ENCODE measurements at places on chromosomes 3 and 15.

DNA sequence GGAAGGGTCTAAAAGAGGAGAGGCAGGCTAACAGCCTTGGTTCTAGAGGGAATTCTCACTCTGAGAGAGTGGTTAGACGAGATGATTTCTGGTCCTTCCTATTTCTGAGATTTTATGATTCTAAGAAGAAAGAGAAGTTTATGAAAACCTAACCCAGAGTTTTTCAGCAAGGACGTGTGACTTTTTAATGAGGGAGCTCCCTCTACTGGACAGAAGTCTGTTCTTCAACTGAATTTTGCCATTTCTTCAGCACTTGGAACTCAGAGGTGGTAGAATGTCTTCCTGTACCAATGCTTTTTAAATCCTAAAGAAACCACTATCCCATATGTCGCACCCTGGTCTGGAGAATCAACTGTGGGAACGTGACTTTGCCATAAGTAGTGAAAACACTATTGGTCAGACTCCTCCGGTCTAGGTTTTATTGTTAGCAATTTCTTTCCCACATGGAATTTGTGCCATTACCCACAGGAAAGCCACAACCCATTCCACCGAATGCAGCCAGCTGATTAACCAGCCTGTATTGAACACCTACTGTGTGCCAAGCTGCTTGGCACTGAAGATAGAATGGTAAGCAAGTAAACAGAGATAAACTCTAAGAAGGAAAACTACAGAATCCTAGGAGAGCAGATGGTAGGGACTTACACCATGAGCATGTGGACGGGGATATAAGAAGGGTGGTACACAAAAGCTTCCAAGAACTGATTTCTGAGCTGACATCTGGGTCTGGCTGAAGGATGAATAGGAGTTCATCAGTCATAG is 199.5 kb upstream of the LMCD1 start:
- DNase-seq: peak; percentile 14

GRCh38 chr3:182139627-182140357 is 428.1 kb downstream of the SOX2 start:
- DNase-seq: peak; percentile 73

GRCh38 chr3:161388855-161389254 is 17.5 kb upstream of the SPTSSB start:
- no peak for DNase-seq

DNA sequence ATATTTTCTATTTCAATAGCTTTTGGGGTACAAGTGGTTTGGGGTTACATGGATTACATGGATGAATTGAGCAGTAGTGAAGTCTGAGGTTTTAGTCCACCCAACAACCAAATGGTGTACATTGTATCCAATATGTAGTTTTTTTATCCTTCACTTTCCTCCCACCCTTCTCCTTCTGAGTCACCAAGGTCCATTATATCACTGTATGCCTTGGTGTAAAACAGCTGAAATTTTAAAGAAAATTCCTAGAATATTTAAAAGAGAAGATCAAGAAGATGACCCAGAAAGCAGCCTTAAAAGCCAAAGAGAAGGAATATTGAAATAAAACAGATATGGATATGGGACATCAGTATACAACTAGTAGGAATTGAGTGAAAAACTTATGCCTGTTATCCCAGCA is 204.2 kb upstream of the COL8A1 start:
- no peak for DNase-seq

- DNase-seq: no peak
These were observed 92.2 kb upstream of the TNFAIP8L3 start for GRCh38 chr15:51186891-51187290.

- no peak for DNase-seq
These were observed 91.6 kb downstream of the FLNB start for GRCh38 chr3:58099865-58100264.

DNA sequence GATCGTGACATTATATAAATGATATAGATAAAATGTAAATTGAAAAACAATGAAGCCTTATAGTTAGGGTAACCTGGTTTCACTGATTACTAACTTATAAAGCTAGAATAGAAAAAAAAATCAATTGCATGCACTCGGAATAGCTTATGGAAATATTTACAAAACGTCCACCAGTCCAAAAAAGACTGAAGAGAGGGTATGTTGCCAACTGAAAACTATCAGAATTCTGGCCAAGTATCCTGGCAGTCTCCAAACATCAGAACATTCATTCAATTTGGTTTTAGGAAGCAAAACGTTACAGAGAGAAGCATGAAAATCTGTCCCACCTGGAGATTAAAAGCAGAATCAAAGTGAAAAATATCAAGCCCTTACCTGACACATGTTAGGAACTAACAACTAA is 892.4 kb downstream of the ROBO1 start:
- DNase-seq: peak; percentile 71

GRCh38 chr3:179768080-179768479 is 115.2 kb downstream of the USP13 start:
- DNase-seq: peak; percentile 65

- DNase-seq: no peak
These were observed 166.1 kb downstream of the PYDC2 start for GRCh38 chr3:191627064-191627463.

- DNase-seq: no peak
These were observed 103.2 kb downstream of the CHL1 start for GRCh38 chr3:299590-300301.

DNA sequence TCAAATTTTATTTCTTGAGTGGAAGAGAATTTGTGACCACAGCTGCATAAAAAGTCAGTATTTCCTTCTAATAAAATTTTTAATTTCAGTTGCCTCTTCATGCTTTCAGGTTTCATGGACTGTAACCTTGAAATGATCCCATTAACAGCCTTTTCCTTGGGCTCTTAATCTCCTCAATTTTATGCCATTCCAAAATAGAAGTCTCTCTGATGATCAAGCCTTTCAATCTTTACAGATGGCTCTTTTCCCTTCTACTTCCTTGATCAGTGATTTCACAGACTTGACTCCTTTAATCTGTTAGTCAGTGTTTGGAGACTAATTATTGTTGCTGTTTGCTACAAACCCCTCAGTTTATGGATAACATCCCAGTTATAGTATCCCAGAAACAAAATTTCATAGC is 11.9 kb downstream of the TSC22D2 start:
- no peak for DNase-seq

GRCh38 chr3:178457511-178457910 is 78.7 kb upstream of the KCNMB2 start:
- no peak for DNase-seq

- no peak for DNase-seq
These were observed 4.8 kb upstream of the MORC1 start for GRCh38 chr3:109122690-109123089.

DNA sequence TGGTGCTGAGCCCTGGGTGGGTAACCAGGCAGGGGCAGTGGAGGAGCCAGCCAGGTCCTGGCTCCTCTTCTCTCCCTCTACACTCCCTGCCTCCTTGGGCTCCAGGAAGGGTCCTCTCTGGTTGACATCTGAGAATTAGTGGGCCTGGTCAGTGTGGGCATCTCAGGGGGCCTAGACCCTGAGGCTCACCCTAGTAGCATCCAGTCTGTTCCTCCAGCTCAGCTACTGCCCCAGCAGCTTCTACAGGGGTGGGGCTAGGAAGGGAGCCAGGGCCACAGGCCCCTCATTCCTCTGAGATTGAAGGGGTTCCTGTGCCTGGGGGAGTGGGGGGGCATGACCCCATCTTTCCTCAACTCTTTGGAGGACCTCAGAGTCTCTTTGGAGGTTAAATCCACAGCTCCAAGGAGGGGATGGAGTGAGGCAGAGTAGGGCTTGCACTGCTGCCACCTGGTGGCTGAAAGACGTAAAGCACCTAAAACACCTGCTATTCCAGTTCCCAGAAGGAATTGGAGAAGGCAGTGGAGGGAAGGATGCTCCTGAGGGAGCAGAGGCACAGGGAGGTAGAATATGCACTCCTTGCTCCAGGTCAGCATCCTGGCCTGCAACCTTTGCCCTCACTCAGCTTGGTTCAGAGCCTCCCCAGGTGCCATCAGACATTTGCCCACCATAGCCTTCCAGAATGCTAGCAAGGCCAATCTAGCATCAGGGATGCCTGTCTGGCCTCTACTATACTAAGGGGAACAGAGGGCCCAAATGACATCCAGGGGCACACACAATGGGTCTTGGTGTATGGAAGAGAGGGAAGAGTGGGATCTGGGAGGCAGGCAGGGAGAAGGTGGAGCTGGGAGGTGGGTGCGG is 25.1 kb downstream of the C3orf18 start:
- peak; percentile 48 for DNase-seq

DNA sequence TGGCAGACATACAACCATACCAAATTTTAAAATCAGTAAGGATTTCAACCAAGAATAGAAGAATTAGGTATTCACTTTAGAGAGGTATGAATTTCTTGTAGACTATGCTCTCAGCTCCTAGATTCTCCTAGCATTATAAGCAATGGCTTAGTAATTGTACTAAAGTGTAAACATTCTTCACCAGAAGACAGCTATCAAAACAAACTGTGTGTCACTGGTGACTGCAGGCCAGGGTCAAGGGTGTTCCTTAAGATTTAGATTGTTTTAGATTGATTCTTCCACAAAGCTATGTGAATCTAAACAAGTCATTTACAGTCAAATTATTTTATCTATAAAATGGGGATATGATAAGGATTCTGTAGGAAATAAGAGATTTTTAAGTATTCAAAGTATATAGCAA is 23.1 kb upstream of the GP5 start:
- DNase-seq: no peak

DNA sequence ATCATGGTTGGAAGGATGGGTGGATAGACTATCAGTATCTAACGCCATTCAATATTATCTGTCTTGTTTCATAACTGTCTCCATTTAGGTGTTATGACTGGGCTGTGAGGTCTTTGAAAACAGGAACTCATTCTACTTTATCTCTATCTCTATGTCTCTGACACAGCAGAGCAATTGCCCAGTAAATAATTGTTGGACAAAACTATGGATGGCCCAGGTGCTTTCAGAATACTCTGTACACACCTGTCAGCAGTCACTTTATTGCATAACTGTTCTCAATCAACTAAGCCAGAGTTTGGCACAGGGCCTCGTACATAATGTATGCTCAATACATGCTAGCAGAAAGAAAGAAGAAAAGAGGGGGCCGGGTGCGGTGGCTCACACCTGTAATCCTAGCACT is 210.3 kb downstream of the OPA1 start:
- DNase-seq: peak; percentile 92

DNA sequence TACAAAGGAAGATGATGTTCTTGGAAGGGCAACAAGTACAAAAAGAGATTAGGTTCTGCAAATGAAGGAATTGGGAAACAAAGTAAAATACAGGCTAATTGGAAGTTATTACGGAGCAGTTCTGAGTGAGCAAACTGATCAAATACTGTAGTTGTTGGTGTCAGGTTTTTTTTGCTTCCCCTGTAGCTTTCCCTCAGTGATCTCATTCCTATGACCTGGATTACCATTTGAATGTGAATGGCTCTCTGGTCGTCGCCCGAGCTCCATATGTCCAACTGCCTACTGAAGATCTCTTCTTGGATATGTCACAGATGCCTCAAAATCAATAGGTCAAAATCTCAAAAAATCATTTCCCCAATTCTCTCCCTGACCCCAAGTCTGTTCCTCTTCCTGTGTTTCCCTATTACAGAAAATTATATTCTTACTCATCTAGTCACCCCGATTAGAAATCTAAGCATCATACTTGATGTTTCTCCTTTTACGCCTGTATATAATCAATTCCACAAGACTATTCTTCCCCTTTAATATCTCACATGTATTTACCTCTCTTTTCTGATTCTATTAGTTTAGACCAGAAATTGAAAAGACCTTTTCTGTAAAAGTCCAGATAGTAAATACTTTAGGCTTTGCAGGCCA is 29.0 kb downstream of the GOLM2 start:
- no peak for DNase-seq

GRCh38 chr3:72190050-72190449 is 405.1 kb upstream of the PROK2 start:
- no peak for DNase-seq

DNA sequence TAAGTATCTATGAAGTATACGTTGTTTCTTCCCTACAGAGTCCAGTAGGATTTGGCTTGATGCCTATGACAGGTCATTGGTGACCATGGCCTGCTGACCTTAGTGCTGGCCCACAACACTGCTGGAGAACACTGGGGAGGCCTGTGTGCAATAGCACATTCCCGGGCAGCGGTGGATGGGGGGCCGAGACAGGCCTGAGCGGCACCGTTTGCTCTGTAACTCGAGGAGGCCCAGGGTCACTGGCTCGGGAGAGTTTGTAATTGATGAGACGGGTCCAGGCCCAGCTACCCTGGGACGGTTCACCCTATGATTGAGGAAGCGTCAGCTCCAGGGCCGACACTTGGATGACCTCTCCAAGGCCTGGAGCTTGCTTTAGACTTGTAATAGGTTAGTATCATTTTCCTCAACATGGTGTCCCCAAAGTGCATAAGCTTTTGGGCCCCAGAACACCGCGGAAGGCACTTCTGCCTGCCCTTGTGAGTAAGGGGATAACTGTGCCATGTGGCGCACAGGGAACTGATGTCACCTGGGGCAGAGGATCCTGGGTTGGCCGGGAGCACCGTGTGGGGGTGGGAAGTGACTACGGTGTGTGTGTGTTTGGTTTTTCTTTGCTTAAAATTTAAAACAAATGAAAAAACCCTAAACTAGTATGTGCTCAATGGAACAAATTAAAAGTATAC is 12.0 kb downstream of the TRPM1 start:
- DNase-seq: no peak

DNA sequence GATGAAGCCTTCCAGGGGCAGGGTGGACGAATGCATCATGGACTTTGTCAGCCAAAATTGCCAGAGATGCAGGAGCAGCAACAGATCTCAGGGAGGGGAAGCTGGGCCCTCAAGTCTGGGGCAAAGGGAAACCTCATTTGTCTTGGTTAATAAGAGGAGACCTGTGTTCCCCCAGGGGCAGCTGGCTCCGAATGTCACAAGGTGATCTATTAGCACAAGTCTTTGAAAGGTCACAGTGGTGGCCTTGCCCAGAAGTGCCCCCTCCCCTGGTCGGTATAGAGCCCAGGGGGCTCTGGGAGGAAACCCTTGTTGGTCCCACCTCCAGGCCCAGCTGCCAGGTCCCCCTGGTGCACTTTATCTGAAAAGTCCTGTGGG is 46.2 kb downstream of the ABTB1 start:
- DNase-seq: no peak

GRCh38 chr3:37562876-37563275 is 298.8 kb upstream of the CTDSPL start:
- no peak for DNase-seq

DNA sequence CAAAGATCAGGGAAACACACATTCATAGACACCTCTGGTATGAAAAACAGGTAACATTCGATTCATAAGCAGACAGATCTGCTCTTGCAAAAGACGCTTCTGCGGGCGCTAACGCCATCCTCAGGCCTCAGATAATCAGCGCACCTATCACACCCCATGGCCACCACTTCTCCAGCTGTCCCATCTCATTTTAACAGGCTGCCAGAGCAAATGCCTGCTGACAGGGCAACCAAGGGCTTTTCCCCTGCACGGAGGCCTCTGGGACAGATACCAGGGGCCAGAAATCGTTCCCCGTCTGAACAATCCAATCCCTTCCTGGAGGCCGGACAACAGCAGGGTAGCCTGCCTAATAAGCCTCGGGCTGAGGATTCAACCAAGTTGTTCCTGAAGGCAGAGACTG is 15.2 kb downstream of the ABCC5 start:
- no peak for DNase-seq

All from NCI-H2081 (cell line).